ENCODE measurements at places on chromosomes 2 and 18. TPM values are rescaled to one million over a fixed set of nuclear protein-coding genes. Genes with fewer than 3 reads are reported as not detected.

Gene CPSF3
- total RNA-seq, result 16.4 TPM

DNA sequence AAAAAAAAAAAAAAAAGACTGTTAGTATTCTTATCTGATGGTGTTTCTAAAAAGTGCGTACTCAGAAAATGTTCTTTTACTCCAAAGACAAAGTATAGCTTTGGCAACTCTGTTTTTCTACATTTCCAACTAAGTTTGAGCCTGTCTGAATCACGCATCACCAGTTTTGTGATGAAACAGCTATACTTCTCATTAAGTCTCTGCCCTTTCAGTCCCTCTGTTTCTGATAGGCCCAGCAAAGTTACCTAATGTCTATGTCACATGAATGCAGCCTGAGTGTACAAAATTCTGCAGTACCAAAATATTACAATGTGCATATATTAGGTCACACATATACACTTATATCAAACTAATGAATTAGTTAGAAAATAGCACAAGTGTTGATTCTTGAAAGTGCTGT is 22.4 kb downstream of the TWSG1 start:
- DNase-seq, result no peak

- DNase-seq, result no peak
Observed at GRCh38 chr2:176146101-176146500, 5.2 kb upstream of the HOXD4 start.

GRCh38 chr2:11692966-11693521 is 23.0 kb upstream of the NTSR2 start:
- DNase-seq, result peak; percentile 50

Gene KYNU
- total RNA-seq, result 1.1 TPM

- DNase-seq, result no peak
Observed at GRCh38 chr2:21281791-21282514, 158.2 kb downstream of the TDRD15 start.

Gene PLCD4
- total RNA-seq, result 1.9 TPM

GRCh38 chr2:108912629-108912902 is 76.5 kb downstream of the EDAR start:
- DNase-seq, result no peak

Gene CACNB4
- total RNA-seq, result 1.5 TPM

Gene DSC1
- total RNA-seq, result 1.1 TPM

Gene SLC23A3
- total RNA-seq, result 0.75 TPM

- DNase-seq, result no peak
Observed at GRCh38 chr2:146438246-146438645, 1406.6 kb upstream of the ACVR2A start.

Gene PRKAG3
- not detected for total RNA-seq

Gene INHA
- total RNA-seq, result 14.2 TPM

GRCh38 chr2:25169073-25169470 is 692 bp upstream of the POMC start:
- DNase-seq, result no peak

DNA sequence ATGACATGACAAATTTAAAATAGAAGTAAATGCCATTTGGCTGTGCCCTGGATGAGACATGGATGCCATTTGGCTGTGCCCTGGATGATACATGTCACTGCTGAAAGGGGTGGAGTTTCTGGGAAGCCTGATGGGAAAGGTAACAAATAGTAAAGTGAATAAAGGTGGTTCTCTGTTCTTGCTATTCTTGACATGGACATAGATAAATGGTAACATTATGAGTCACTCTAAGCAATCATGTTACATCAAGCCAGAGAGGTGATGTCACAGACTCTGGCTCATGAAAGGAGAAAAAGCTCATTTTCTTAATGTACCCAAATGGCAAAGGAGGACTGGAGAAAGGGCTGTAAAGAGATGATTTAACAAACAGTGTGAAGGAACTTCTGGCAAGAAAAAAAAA is 86.4 kb downstream of the EML6 start:
- no peak for DNase-seq

DNA sequence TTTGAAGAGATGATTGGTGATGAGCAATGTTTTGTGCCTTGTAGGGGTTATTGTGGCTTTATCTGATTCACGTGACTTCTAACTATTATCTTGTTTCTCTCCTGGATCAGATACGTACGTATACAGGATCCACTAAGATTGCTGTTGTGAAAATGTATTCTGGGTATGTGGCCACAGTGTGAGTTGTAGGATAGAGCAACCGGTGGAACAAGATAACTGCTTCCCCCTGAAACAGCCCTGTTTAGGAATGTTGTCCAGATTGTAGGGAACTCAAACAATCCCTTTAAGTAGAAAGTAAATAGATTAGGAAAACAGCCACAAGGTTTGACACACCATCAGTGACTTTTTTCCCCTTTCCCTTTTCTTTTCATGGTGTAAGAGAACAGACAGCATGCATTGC is 22.3 kb upstream of the MBOAT2 start:
- DNase-seq, result no peak

- DNase-seq, result no peak
Observed at GRCh38 chr2:58594762-58595161, 353.6 kb upstream of the FANCL start.

GRCh38 chr2:200590090-200590489 is 4.3 kb downstream of the AOX1 start:
- DNase-seq, result no peak

Gene GULP1
- total RNA-seq, result 4.7 TPM

GRCh38 chr2:111946294-111947114 is 48.1 kb downstream of the MERTK start:
- peak; percentile 36 for DNase-seq

- no peak for DNase-seq
Observed at GRCh38 chr2:99140860-99141109, 722 bp upstream of the C2orf15 start.

GRCh38 chr18:79818631-79819030 is 20.9 kb downstream of the KCNG2 start:
- DNase-seq, result no peak

- DNase-seq, result no peak
Observed at GRCh38 chr2:215702116-215702902, 266.4 kb upstream of the FN1 start.

DNA sequence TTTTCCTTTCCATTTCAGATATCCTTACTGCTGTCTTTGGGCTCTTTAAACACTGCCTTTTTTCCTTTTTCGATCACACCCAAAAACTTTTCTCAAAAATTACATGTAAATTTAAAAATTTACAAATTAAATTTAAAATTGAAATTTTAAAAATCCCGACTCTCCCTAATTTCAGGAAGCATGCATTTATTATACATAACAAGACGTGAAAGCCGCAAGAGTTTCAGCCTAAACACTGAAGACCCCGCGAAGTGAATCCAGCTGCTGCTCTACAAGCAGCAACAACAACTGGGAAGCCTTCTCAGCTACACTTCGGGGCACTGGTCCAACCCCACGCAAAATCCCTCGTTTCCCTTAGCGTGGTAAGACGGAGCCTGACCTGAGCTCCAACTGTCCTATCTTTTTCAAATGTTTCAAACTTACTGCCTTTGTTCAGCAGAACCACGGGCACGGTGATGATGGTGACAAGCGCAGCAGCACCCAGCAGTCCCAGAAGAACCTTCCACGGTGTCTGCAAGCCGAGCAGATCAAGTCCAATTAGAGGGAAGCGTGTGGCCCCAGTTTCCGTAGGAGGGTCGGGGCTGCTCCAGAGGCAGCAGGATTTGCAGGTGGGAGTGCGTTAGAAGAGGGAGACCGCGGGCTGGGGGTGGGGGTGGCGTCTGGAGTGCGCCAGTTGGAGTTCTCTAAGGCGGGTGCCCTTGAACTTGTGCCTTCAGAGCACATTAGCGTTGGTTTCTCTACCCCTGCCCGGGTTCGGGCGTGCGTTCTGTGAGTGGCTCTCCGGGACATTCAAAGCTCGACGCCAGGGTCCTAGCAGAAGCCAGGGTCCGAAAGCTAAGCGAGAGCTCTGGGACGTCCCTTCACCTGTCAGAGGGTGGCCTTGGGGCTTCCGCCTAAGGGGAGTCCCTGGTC is 783 bp downstream of the DPP4 start:
- peak; percentile 31 for DNase-seq

Gene SCN2A
- total RNA-seq, result not detected

Gene FER1L5
- total RNA-seq, result 0.15 TPM

- DNase-seq, result no peak
Observed at GRCh38 chr2:141911485-141912066, 219.2 kb downstream of the LRP1B start.

Gene GPR55
- total RNA-seq, result 0.36 TPM

DNA sequence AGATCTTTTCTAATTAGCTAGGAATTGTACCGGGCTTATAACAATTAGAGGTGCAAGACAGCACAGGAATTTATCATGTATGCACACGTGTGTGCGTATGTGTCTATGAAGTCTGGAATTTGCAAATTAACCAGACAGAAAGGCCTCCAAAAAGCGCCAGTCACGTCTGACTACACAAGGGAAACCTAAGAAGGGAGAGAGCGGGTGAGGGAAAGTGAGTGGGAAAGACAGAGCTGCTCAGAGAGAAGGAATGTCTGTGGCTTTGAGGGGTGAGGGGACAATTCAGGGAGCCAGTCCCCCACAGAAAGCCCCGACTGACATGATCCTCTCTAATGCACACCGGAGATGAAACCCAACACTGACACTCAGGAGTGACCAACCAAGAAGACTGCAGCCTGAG is 197.7 kb upstream of the SH3BP4 start:
- no peak for DNase-seq

Measured in heart left ventricle (tissue), 16 donors.